Activated CD4-positive, alpha-beta T cell treated with anti-CD3 and anti-CD28 coated beads, Interleukin-2, amount 50 U/mL, for 16 hours (primary cell): ENCODE measurements at places on chromosomes 2 and 18.

GRCh38 chr2:144833075-144833637 lies 313.2 kb upstream of the ZEB2 start:
- DNase-seq: no peak

DNA sequence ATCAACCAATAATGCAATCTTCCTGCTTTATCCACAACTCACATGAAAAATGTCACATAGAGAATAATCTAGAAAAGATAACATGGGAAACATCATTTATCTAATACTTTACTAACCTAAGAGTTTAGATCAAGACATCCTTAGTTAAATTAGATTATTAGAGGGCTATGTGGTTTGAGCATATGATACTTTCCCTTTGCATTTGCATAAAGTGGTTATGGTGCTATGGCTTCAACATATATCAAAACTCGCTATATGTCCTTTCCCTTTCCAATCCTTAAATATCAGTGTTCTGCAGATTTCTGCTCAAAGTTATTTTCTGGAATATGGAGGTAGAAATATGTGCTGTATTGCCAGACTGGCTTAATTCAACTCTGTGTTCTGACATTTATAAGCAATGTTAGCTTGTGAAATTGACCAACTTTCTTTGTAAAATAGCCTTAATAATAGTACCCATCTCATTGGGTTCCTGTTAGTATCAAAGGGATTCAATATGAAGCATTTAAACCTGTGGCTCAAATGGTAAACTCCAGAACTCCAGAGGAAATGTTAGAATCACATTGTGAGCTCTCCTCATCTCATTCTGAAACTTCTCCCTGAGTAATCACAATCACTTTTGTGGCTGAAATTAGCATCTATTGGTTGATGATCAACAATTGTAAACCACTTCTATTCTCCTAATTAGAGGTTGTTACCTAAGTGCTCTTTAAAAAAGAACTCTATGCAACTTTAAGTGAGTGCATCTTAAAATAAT lies 1089.9 kb upstream of the SLC39A10 start:
- peak; percentile 36 for DNase-seq

DNA sequence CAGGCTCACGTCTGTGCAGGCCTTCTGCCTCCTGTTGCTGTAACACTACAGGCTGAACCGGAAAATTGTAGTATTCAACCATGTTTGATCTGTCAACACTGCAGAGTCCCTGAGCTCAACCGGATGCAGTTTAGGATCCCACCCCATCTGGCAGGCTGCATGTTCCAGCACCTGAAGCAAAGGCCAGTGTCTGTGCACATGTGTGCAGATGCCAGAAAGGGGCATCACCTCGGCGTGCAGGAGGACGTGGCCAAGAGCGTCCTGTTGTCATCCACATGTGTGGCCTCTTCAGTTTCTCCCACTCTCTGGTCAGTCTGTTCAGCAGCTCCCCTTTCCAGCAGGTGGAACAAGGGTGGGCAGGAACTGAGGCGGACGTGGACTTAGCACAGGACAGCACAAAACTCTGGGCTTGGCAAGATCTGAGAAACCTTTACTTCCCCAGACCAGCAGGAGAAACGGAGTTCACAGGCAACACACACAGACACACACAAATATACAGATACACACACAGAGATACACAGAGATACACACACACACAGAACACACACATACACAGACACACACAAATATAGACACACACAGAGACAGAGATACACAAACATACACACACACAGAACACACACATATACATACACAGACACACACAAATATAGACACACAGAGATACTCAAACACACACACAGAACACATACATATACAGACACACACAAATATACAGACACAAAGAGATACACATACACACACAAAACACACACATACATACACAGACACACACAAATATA lies 111.3 kb downstream of the NDUFA10 start:
- no peak for DNase-seq

DNA sequence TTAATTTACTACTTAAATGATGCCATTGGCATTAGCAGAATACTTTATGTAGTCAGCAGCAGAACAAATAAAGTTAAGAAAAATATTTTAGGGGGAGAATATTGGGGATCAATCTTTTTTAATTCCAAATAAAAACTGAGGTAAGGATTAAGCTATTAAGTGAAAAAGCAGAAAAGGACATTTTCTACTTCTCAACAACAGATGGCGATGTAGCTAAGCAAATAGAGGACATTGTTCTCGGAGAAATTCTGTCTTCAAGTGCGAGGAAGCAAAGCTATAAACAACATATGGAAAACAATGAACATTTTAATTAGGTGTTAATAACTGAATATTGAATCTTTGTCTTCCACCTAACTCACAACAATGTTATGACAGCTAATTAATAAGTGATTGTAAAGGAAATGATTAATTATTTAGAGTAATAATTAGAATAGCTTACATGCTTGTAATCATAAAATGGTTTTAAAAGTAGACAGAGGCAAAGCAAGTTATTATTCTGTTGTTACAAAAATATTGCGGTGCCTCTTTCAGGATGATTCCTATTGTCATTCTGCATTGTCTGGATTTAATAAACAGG lies 32.9 kb upstream of the CCDC93 start:
- peak; percentile 30 for DNase-seq

DNA sequence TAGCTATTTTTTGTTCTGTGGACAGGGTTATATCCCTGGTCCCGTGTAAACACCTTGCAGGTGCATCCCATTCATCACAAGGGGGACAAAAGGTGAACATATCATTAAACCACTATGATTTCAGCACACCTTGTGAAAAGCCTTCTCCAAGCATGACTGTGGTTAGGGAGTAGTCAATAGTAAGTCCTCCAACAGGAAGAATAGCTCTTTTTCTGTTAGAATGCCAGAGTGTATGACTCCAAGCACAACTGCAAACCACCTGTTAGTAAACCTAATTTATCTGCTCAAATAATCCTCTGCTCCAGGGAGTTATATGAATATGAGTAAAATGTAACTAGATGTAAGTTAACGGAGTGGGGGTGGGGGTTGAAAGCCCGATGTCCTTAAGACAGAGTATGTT lies 240.5 kb downstream of the AGPS start:
- DNase-seq: no peak

DNA sequence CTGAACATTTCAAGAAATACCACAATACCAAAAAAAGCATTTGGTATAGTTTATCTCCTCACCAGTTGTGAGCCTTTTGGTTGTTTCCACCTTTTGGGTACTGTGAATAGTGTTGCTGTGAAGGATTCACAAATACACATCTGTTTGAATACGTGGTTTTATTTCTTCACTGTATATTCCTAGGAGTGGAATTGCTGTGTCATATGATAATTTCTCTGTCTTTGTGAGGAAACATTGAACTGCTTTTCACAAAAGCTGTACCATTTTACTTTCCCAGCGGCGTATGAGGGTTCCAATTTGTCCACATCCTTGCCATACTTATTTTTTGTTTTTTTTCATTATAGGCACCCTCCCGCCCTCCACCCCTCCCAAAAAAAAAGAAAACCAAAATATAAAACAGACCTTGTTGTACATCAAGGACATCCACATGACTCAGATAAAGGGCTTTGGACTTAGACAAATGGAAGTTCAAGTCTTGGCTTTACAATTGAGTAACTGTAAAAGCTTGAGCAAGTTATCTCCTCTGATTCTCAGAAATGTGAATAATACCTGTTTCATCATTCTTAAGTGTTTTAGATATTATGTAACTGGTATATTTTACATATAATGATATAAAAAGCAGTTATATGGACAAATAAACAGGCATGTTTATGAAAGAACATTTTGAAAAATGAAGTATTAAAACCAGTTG lies 19.0 kb downstream of the UBE2E3 start:
- no peak for DNase-seq

DNA sequence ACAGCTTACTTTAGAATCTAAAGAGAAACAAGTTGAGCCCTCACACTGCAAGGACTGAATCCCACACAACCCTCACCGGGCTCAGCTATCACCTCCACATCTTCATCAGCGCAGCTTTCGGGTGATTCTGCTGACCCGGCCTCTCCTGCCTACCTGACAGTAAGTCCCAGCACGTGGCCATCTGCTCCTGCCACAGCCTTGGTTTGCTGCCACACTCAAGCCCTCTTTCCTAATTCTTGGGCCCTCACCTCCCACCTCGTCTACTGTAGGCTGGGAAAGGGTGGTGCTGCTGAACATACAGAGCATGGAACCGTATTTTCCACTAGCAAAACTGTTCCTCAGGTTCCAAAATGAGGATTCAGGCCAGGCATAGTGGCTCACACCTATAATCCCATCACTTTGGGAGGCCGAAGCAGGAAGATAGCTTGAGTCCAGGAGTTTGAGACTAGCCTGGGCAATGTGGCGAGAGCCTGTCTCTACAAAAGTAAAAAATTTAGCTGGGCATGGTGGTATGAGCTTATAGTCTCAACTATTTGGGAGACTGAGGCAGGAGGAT lies 55.3 kb upstream of the HAAO start:
- DNase-seq: no peak

- DNase-seq: no peak
Observed at GRCh38 chr2:223537651-223538601, 64.2 kb downstream of the SCG2 start.

- DNase-seq: no peak
Observed at GRCh38 chr2:228590681-228591080, 409.2 kb upstream of the SPHKAP start.

DNA sequence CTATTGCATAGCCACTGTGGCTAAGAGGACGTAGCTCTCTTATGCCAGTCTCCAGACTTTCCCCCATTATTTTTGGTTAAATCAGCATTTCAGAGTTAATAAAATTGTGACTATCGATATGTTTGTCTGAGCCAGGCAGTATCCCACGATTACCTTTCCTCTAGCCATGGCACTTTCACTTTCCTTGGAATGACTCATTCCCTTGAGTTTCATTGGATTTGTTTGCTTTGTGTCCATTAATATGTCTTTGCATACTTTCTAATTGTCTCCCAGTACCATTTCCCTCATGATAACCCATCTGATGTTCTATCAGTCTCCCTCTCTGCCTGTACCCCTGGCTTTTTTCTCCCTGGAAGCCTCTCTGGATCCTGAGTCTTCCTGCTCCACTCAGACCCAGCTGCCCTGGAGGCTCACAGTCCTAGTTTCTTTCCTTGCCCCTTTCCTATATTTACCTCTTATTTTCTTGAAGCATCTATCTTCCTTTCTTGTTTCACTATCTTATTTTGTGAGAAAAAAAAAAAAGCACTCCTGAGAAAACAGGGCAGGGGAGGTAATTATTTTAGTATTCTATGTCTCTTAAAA lies 126.1 kb downstream of the MTX2 start:
- DNase-seq: no peak

GRCh38 chr2:175103191-175103590 lies 64.8 kb downstream of the ATF2 start:
- DNase-seq: no peak

- no peak for DNase-seq
Observed at GRCh38 chr2:201813996-201814760, 7.8 kb downstream of the CDK15 start.

- DNase-seq: no peak
Observed at GRCh38 chr2:21916934-21917522, 793.3 kb downstream of the TDRD15 start.

DNA sequence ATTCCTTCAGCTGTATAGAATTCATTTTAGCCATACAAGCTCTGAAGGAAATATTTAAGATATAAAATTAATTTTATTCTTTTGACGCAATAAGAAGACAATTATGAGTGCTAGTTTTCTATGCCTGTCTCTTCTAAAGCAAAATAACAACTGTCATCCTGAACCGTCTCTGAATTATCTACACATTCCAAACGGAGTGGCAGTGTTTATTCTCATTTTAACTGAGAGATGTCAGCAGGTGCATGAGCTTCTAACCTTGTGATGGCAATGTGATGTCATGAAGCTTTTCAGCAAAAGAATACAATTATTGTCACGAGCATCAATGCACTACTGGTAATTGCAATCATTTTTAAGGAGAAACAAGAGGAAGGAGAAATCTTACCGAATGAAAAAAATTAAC lies 274.8 kb downstream of the SPAG16 start:
- DNase-seq: no peak

DNA sequence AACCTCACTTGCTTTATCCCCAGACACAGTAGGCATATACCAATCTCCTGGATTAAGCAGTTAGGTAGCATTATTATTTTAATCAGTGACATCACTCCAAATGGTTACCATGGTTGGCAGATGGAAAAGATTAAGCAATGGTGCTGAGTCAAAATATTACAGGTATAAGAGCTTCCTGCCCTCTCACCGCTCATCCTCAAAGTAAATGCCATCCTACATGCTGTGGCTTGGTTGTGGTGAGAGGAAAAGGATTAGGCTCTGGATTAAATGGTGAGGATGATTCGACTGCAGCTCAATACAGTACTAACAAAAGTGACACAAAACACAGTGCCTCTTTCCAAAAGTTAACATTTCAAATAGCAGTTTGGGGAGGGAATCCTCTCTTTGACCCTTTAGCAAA lies 108.9 kb upstream of the ACAA2 start:
- DNase-seq: no peak

- DNase-seq: peak; percentile 87
Observed at GRCh38 chr2:11688222-11689069, 18.5 kb upstream of the NTSR2 start.

DNA sequence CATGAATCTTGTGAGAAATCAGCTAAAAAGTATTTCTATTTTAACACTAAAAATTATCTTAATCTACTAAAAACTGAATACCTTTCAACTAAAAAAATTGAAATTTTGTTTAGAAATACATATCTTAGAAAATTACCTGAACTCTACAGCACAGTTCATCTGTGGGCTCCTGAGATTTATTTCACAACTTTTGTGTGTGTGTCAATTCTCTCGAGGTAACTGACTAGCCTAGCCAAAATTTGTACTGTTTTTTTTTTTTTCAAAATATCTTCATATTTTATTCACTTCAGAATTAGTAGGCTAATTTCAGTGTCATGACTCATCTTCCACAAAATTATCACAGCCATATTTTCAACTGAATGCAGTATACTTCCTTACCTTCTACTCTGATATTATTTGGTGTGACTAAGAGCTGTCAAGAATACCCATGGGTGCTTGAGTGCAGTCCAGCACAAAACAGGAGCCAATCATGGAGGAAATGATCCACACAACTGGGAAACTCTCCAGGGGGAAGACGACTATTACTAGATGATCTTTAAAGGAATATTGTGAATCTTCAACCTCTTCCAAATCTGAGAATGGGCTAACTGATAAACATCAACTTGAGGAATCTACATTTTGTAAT lies 174.6 kb downstream of the ZNF385B start:
- DNase-seq: no peak

DNA sequence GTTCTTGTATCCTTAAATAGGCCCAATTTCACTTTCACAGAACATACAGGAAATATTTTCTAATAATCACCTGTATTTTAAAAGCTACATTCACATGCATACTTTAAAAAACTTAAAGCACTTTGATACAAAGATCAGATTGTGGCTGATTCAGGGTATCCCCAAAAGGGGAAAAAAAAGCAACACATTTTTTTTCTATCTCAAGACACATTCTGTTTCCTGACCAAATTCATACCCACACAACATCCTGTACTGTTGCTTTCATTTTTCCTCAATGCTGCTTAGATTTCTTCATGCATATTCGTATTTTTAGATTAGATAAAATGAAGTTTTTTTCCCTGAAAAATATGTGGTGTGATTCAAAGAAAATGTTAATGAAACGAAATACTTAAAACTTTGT lies 122.5 kb downstream of the TMEFF2 start:
- DNase-seq: no peak
